ENCODE measurements at places on chromosomes 16 and 17. TPM values are rescaled to one million over a fixed set of nuclear protein-coding genes. Genes with fewer than 3 reads are reported as not detected.

Gene MYH11
- 64.7 TPM for total RNA-seq

Gene USH1G
- 0.21 TPM for total RNA-seq

Gene LMF1
- 12.0 TPM for total RNA-seq

Gene STRADA
- total RNA-seq = 21.2 TPM

Gene PYY
- total RNA-seq = not detected

Gene MARVELD3
- not detected for total RNA-seq

Gene ARSG
- 6.9 TPM for total RNA-seq

Gene GSG1L
- 63.9 TPM for total RNA-seq

Gene HOXB13
- not detected for total RNA-seq

Gene SSTR5
- 10.7 TPM for total RNA-seq

Gene HOXB6
- 0.63 TPM for total RNA-seq

Gene KCNH4
- total RNA-seq = 0.21 TPM

Gene IRX5
- 0.27 TPM for total RNA-seq

Gene PNMT
- total RNA-seq = 11.2 TPM

Gene TNFRSF13B
- not detected for total RNA-seq

Gene TVP23A
- 0.80 TPM for total RNA-seq

Gene GPR179
- total RNA-seq = not detected

Gene TBKBP1
- total RNA-seq = 13.7 TPM

Gene TMEM98
- 36.5 TPM for total RNA-seq

Gene GPR142
- not detected for total RNA-seq

Gene TBC1D3I
- not detected for total RNA-seq

Gene RNF40
- total RNA-seq = 72.1 TPM

Gene FAM234A
- total RNA-seq = 160 TPM

Gene ACSM3
- total RNA-seq = 11.8 TPM

Gene ZPBP2
- not detected for total RNA-seq

Gene ZMYND15
- 0.21 TPM for total RNA-seq

Gene ADAMTS18
- 0.10 TPM for total RNA-seq

Gene C16orf74
- 2.3 TPM for total RNA-seq

Gene SDR42E2
- total RNA-seq = not detected

Gene CHST4
- not detected for total RNA-seq

All from left cardiac atrium (tissue), 4 donors.